B cell (primary cell): ENCODE measurements at places on chromosomes 4 and X. TPM values are rescaled to one million over a fixed set of nuclear protein-coding genes. Genes with fewer than 3 reads are reported as not detected.

DNA sequence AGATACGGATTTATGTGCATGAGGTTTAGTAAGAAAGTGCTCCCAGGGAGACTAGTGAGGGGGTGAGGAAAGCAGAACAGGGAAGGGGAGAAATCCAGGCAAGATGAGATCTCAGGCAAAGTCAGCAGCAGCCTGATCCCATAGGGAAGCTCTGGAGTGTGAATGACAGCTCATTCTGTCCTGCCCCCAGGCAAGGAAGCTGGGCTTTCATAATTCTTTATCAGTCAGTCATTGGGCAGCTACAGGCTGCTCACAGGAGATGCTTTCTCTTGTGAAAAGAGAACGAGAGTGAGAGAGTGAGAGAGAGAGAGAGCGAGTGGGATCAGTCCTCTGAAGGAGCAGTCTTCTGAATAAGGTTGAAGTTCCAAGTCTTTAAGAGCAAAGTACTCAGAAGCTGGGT is 48.1 kb downstream of the SRPX start:
- DNase-seq, result no peak

DNA sequence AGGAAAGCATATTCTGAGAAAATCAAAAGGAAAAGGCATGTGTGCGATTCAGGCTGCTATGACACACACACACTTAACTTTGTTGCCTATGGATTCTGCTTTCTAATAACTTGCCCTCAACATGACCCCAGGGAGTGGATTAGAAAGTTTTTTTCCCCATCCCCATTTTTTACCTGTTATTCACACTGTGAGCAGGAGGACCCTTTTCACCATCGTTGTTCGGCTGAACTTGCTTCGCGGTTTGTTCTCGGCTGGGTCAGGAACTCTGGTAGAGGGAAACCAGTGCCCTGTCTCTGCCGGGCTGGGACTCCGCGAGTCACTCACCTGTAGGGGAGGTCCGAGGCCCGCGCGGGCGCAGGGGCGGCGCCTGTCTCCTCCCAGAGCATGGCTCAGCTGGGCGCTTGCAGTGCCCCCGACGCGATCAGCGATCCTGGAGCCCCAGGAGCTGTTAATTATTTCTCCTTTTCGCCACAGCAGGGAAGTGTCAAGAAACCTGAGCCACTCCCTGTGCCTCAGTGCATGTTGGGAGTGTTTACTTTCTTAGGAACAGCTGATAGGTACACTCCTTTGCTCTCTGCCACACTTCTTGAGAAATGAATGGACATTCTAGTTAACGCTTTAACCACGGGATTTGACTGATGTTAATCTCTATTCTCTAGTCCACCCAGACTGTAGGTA is at the start of gene RASSF6:
TSS of gene RASSF6 (minus strand) at position 322 of the 678 bp plus-strand sequence. CDS start 8,641 bp downstream, outside the sequence.
- peak; percentile 38 for DNase-seq

DNA sequence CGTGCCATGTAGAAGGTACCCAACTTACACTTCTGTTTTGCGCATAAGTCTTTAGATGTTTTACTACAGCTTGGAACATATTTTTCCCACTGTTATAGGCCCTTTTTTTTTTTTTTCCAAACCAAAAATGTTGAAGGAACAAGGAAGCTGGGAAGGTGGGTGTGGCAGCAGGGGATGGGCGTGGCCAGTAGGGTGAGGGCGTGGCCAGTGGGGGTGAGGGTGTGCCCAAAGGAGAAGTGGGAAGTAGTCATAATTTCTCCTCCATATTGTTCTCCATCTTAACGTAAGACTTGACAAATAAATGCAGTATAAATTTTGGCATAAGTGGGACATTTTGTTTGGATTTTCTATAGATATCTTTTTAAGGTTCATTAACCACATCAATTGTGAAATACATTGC is 30.4 kb downstream of the CLDN22 start:
- no peak for DNase-seq

DNA sequence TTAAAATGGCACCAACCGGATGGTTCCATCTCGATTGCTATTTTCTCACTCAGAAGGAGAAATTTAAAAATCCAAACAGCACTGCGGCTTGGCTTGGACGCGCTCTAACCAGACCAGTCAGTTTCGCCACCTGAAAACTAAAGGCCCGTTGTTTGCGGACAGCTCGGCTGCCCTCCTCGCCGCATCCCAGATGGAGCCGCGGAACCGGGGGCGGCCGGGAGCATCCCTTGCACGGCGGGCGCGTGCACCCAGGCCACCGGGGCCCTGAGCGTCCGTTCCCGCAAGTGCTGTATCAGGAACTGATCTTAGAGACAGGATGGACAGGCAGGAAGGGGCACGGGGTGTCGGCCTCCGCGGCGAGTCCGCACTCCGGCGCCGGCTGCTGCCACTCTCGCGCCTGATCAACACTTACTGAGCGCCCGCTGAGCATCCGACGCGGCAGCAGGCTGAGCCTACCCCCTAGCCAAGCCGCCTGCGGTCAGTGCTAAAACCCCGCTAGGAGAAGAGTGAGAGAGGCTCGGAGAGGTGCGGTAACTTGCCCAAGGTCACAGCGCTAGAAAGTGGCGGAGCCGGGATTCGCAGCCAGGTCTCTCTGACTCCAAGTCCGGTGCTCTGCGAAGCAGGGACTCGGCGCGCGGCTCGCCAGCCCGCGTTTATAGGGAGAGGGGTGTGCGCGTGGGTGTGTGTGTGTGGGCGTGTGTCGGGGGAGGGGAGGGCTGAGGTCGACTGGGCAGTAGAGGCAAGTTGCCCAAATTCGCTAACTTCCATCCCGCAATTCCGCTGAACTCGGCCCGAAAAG is at the start of gene CITED1:
TSS of gene CITED1 (minus strand) at position 629 of the 799 bp plus-strand sequence. CDS start 3,045 bp downstream, outside the sequence.
- peak; percentile 53 for DNase-seq

GRCh38 chr4:128782076-128782715 is 27.3 kb upstream of the JADE1 start:
- DNase-seq, result peak; percentile 57

Gene ARMCX2
- 24.0 and 28.8 TPM in 2 replicates for total RNA-seq

DNA sequence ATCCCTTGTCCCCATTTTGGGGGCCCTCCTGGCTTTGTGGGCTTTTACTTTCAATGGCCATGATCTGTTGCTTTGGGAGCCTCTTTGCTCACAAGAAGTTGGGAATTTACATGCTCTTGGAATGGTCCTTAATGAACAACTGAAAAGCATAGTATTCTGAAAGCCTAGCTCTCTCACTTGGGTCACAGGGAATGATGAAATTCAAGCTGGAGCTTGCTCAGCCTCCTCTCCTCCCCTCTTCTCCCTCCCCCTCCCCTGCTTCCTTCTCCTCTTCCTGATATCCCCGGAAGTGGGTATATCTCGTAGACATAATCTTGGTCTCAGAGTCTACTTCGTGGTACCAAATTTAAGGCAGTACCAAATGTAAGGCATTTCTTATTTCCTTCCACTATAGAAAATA is 400.6 kb upstream of the NR3C2 start:
- no peak for DNase-seq

Gene SUPT20HL1
- total RNA-seq, result not detected in 2 replicates

DNA sequence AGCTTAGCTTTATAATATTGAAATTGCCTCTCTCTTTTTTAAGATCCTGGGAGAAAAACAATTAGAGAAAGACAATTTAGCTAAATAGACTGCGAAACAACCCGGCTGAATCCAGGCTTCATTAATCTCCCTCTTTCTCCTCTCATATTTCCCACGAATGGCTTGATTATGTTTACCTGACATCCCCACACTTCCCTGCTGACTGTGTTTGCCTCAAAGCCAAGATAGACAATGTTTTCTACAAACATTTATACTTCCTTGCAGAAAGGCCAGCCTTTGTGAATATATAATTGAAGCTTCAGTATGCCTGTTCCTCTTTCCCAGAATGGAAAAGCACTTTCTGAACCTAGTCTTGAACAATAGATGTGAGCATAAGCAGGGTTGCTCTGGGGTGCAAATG is 566.8 kb downstream of the PDHA2 start:
- no peak for DNase-seq

Gene GPR50
- total RNA-seq, result not detected in 2 replicates

DNA sequence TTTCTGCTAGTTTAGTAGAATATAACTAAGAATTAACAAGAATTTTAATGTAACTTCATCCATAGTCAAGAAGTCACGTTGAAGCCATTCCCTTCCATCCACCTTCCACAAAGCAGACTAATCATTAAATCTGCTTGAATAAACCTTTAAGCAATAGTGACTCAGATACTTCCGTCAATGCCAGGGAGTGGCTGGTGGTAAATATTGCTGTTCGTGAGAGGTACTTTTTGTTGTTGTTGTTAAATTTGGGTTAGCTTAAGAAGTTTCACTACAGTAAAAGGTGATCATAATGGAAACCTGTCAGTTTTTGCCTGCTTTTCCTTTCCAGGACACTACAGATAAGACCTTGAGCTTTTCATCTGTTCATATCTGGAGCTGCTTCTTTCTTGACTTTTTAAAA is 316.3 kb downstream of the TMA16 start:
- DNase-seq, result peak; percentile 25

DNA sequence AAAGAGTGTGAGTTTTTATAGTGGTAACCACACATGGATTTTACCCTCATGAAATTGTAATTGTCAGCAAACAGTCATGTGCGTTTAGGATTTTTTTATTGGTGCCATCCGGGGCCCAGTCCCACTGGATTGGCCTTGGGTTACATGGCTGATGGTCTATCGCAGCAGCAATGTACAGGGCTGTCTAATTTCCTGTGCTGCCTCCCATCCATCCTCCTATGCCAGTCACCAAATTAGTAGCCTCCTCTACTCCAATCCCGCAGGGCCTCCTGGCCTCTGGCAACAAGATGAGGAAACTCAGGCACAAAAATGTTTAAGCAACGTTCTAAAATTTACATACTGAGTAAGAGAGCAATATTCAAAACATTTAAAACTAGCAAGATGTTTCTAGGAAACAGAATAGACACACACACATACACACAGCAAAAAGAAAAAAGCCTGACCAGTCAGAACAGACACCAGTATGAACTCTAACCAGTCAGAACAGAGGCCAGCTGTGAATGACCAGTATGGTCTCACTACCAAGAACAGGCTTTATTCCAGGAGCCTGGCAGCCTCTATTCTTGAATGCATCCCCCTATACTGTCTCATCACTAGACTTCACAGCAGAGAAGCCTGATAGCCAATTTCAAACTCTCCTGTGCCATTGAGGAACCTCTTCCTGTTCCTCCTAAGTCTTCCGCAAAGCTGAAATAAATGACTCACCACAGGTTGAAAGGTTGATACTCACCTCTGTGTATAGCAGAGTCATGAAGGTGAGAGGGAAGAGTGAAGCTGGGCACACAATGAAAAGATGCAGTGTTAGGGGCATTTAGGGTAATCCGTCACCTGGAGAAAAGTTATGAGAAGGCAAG is 42.6 kb downstream of the CHRNA9 start:
- no peak for DNase-seq

DNA sequence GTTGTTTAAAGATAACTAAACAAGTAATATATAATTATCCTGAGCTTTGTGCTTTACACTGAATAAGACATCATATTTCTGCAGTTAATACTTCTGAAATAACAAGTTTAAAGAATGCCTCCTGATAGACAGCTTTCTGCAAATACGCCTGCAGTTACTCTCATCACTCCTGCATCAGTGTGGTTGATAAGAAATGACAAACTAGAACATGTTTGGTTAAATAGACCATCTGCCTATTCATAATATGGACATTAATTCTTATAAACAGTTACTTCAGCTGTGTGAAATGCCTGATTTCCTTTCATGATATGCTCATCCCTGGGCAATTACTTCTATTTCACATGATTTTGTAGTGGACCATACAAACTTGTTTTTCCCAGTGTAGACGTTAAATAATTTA is 7.0 kb upstream of the TENM3 start:
- DNase-seq, result no peak

Gene TMEM187
- 3.8 and 5.5 TPM in 2 replicates for total RNA-seq

DNA sequence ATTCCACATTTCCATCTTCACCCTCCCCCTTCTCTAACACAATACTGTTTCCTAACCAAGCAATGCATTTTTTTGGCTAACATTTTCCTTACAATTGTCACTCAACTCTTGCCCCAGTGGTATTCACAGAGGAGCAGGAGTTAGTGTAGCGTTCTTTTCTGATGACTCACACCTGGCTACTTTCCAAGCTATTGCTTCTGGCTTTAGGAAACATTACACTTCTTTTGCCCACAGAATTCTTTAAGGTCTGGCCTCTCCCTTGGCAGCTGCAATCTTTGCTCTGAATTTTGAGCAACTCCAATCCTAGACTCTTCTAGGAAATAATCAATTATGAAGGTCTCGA is 27.5 kb upstream of the PDGFC start:
- no peak for DNase-seq

DNA sequence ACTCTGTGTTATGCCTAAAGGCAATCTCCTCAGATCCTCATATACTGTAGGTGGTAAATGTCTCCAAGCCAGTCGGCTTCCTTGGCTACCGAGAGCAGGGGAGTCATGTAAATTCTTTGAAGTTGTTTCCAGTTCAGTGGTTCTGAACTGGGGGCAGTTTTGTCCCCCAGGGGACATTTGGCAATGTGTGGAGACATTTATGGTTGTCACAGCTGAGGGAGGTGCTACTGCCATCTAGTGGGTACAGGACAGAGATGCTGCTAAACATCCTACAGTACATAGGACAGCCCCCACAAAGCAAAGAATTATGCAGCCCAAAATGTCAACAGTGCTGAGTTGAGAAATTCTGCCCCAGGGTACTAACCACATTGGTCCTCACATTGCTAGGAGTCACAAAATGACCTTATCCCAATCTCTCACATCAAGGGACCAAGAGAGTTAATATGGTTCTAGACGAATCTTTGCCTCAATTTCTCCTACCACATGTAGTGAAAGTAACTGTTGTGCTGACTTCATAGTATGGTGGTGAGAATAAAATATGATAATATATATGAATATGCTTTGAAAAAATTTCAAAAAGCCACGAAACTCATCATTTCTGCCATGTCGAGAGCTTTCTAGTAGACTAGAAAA is 104.4 kb upstream of the ARHGAP24 start:
- peak; percentile 75 for DNase-seq

DNA sequence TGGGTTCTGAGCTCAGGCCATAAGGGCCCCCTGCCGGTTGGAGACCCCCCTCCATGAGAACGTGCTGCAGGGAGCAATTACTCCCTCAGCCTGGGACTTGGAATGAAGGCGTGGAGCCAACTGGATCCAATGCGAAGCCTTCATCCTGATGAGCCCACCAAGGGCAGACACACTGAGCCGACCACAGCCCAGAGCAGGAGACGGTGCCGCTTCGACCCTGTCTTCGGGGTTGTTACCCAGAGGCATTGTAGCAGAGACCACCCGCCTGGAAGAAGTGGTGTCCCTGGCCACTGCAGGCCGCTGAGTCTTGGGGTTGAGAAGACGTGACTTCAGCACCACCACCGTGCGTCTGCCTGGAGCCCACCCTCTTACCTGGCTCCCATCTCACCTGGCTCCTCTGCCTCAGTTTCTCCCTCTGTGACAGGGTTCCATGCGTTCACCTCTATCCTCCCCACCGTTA is 7.0 kb upstream of the NKX1-1 start:
- no peak for DNase-seq

Gene OCRL
- total RNA-seq, result 8.8 and 10.6 TPM in 2 replicates

GRCh38 chrX:12319992-12320391 is 181.7 kb downstream of the FRMPD4 start:
- no peak for DNase-seq

Gene HSPA4L
- total RNA-seq, result not detected in 2 replicates

Gene SPP1
- total RNA-seq, result not detected in 2 replicates
